Naive thymus-derived CD8-positive, alpha-beta T cell (primary cell): ENCODE measurements at places on chromosomes 3 and 15. TPM values are rescaled to one million over a fixed set of nuclear protein-coding genes. Genes with fewer than 3 reads are reported as not detected.

The APOD gene
- total RNA-seq = not detected

The C2CD4A gene
- total RNA-seq = not detected

The ARGFX gene
- not detected for total RNA-seq

The HTR3E gene
- total RNA-seq = not detected

The KNG1 gene
- not detected for total RNA-seq

The TICRR gene
- total RNA-seq = 0.05 TPM

The SYNPR gene
- not detected for total RNA-seq

The CCR2 gene
- 0.16 TPM for total RNA-seq

The SH2D7 gene
- not detected for total RNA-seq

The SLC51B gene
- not detected for total RNA-seq

The ITIH3 gene
- total RNA-seq = not detected

The SPESP1 gene
- total RNA-seq = 0.69 TPM
